A549 treated with ZK216348 at 1 μM for 4 hours (cell line): ENCODE measurements at places on chromosomes 12 and 14. TPM values are rescaled to one million over a fixed set of nuclear protein-coding genes. Genes with fewer than 3 reads are reported as not detected.

KMT2D gene
- 34.2 to 45.1 TPM (median 39.5 TPM) in 5 replicates for total RNA-seq

IL26 gene
- total RNA-seq = not detected in 5 replicates

LUM gene
- 0.12 to 0.69 TPM (median 0.19 TPM) in 4 of 5 replicates, not detected in the other for total RNA-seq

SERPINA3 gene
- 10.4 to 12.3 TPM (median 11.0 TPM) in 5 replicates for total RNA-seq

TMPRSS12 gene
- total RNA-seq = not detected in 5 replicates

NEUROD4 gene
- not detected in 5 replicates for total RNA-seq

MYH6 gene
- 0.02 TPM in 1 of 5 replicates, not detected in the others for total RNA-seq

GNB3 gene
- 2.1 to 2.7 TPM (median 2.3 TPM) in 5 replicates for total RNA-seq

NAV3 gene
- 7.9 to 13.7 TPM (median 12.4 TPM) in 5 replicates for total RNA-seq

KCNC2 gene
- not detected in 5 replicates for total RNA-seq

TAS2R46 gene
- total RNA-seq = not detected in 5 replicates

TMEM30B gene
- total RNA-seq = 0.09 to 0.49 TPM (median 0.20 TPM) in 5 replicates

KRT83 gene
- 2.9 to 6.1 TPM (median 5.1 TPM) in 5 replicates for total RNA-seq

APOF gene
- not detected in 5 replicates for total RNA-seq

DEPDC4 gene
- 0.72 to 2.1 TPM (median 1.1 TPM) in 5 replicates for total RNA-seq

ANKS1B gene
- 0.38 to 1.4 TPM (median 0.45 TPM) in 5 replicates for total RNA-seq

NR1H4 gene
- total RNA-seq = 0.09 TPM in 1 of 5 replicates, not detected in the others

MGST1 gene
- 633 to 934 TPM (median 723 TPM) in 5 replicates for total RNA-seq

ZFYVE26 gene
- total RNA-seq = 4.9 to 6.3 TPM (median 5.4 TPM) in 5 replicates

CKB gene
- 65.1 to 115 TPM (median 109 TPM) in 5 replicates for total RNA-seq

KRT6A gene
- 3.0 to 5.6 TPM (median 5.1 TPM) in 5 replicates for total RNA-seq

PHLDA1 gene
- total RNA-seq = 20.4 to 49.3 TPM (median 41.4 TPM) in 5 replicates

TMEM119 gene
- 0.17 TPM in 1 of 5 replicates, not detected in the others for total RNA-seq

A2M gene
- 0.47 TPM in 1 of 5 replicates, not detected in the others for total RNA-seq

RASAL1 gene
- total RNA-seq = 0.17 to 0.51 TPM (median 0.22 TPM) in 5 replicates

MSRB3 gene
- total RNA-seq = 14.5 to 30.0 TPM (median 24.0 TPM) in 5 replicates

TMEM233 gene
- total RNA-seq = not detected in 5 replicates

SERPINA10 gene
- not detected in 5 replicates for total RNA-seq

C12orf50 gene
- total RNA-seq = not detected in 5 replicates

ARMH4 gene
- total RNA-seq = 0.53 to 1.1 TPM (median 0.62 TPM) in 5 replicates

SCNN1A gene
- total RNA-seq = 12.4 to 24.3 TPM (median 21.4 TPM) in 5 replicates

HOXC12 gene
- total RNA-seq = not detected in 5 replicates

NRXN3 gene
- 1.0 to 1.3 TPM (median 1.2 TPM) in 5 replicates for total RNA-seq

KRT74 gene
- not detected in 5 replicates for total RNA-seq

BCL11B gene
- 0.23 to 0.45 TPM (median 0.25 TPM) in 5 replicates for total RNA-seq

VTI1B gene
- total RNA-seq = 79.6 to 91.7 TPM (median 84.9 TPM) in 5 replicates

RHNO1 gene
- 39.8 to 49.6 TPM (median 45.7 TPM) in 5 replicates for total RNA-seq

LPAR5 gene
- total RNA-seq = 0.42 to 1.1 TPM (median 0.76 TPM) in 5 replicates

SERPINA12 gene
- total RNA-seq = not detected in 5 replicates

HOXC6 gene
- 3.5 to 6.0 TPM (median 5.2 TPM) in 5 replicates for total RNA-seq
